NCI-H2081 (cell line): ENCODE measurements at places on chromosomes 2 and 18.
A peak's percentile ranks its signal among the peaks of the same experiment; 100 is the strongest.

- no peak for DNase-seq
Observed at GRCh38 chr2:196566961-196567666, 72.4 kb upstream of the CCDC150 start.

- peak; percentile 90 for DNase-seq
Observed at GRCh38 chr2:113225263-113226259, 51.8 kb downstream of the PSD4 start.

- no peak for DNase-seq
Observed at GRCh38 chr2:152598975-152599759, 118.1 kb downstream of the PRPF40A start.

GRCh38 chr2:3288470-3289170 is 89.0 kb downstream of the EIPR1 start:
- peak; percentile 60 for DNase-seq

GRCh38 chr18:51137891-51138290 is 59.6 kb downstream of the MEX3C start:
- no peak for DNase-seq

- DNase-seq = no peak
Observed at GRCh38 chr2:162004031-162004430, 70.0 kb downstream of the DPP4 start.

DNA sequence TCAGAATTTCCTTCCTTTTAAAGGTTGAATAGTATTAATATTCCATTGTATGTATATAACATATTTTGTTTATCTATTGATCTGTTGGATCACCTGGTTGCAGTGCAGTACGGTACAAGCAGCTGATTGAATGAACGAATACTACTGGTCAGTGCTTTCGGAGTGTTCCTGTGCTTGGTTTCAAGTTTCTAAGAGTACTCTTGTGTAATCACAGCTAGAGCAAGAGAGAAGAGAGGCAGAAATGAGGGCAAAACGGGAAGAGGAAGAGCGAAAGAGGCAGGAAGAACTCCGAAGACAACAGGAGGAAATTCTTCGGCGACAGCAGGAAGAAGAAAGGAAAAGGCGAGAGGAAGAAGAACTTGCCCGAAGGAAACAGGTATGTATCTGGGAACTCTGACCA is 40.3 kb upstream of the KCNJ13 start:
- DNase-seq = no peak

DNA sequence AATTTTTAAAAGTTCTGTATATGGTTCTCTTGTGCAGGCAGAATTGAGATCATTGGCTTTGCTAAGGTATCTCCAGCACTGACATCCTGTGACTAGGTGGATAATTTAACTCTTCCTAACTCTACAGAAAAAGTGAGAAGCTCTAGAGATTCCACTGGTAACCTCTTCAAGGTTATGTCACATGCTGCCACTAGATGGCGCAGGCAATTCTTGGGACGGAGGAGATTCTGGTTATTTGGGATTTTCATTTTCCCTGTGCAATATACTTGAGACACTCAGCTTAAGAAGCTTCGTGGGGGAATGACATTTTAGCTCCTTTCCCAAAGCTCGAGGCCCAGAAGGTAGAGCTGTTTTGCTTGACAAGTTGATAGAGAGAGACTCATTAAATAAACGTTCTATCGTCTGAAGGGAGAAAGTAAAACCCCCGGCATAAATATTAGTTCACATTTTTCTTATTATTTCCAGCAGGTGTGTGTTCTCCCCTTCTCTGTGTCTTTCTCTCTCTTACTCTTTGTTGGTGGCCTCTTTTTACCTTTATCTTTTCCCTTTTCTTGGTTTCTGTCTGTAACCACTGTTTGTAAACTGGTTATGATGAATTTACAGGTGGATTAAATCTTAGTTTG is 26.6 kb upstream of the LANCL1 start:
- DNase-seq = peak; percentile 69

GRCh38 chr18:26702086-26702485 is 153.7 kb upstream of the KCTD1 start:
- DNase-seq = no peak

- DNase-seq = no peak
Observed at GRCh38 chr2:208334230-208334629, 68.2 kb downstream of the PIKFYVE start.

- peak; percentile 57 for DNase-seq
Observed at GRCh38 chr2:157107877-157108276, 149.6 kb upstream of the GALNT5 start.

DNA sequence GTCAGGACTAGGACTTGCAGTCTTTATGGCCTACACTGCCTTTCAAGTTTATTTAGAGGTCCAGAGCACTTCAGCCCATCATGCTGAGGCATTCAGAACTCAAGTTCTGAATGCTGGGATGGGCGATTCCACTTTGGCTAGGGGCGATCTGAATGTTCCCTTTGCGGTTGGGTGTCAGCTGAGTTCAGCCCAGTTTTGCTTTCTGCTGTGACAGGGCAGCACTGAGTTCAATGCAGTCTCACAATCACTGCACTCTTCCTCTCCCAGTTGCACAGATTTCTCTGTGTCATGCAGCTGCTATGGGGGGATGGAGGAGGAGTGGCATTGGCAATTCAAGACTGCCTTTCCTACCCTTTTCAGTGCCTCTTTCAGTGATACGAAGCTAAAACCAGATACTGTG is 1232.0 kb upstream of the FAM98A start:
- no peak for DNase-seq

- DNase-seq = no peak
Observed at GRCh38 chr18:45448871-45449270, 166.4 kb upstream of the SLC14A2 start.
